Umbilical cord (tissue), 2 donors: ENCODE measurements at places on chromosomes 16 and 17.

- DNase-seq, result peak; percentile 36
These were observed 45.9 kb downstream of the SLC6A2 start for GRCh38 chr16:55701442-55702319.

- DNase-seq, result no peak
These were observed 20.9 kb downstream of the HSD11B2 start for GRCh38 chr16:67451704-67452435.

- DNase-seq, result no peak
These were observed 12.5 kb upstream of the EPOP start for GRCh38 chr17:38687286-38687685.

DNA sequence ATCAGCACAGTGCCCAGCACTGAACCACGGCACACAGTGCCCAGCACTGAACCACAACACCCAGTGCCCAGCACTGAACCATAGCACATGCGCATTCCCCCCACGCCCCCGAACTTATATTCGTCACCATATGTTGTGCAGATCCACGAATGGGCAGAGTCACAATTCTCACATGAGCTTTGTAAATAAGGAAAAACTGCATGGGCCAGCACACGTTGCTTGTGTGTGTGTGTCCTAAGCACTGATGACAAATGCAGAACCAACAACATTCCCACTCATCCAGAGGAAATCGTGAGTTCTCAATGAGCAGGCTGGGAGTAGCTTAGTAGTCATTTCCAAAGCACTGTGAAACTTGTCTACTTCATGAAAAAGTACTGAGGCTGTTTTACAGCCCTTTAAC lies 70.0 kb downstream of the ADCY9 start:
- peak; percentile 12 for DNase-seq

GRCh38 chr17:65277576-65277975 lies 140.4 kb downstream of the RGS9 start:
- DNase-seq, result peak; percentile 38

DNA sequence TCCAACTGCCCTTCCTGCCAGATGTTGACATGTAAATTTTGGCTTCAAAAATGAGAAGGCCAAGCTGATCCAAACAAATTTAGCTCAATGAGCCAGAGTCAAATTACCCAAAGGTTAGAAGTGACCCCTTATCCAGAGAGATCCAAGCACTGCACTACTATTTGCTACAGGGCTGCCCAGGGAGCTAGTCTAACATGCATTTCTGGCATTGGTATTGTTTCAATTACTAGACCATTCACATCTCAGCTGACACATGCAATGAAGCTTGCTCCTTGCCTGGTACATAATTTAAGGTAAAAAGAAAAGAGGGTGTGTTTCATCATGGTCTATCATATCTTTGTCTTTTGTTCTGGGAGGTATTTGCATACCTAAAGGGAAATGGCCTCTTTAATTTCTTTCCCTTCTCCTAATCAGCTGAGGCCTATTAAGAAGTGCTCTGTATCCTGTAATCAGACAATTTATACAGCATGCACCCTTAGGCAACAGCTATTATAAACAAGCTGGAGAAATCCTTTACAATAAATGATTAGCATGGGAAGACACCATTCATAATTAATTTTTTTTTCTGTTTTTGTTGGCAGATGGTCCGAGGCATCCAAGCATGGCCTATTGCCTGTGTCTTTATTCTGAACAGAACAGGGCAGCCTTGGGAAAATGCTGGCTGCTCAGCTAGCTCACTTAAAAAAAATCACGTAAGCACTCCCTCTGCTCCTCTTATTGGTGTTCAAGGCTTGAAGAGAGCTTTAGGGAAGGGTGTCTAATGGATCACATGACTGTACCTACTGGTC lies 161.5 kb upstream of the SALL1 start:
- DNase-seq, result no peak

DNA sequence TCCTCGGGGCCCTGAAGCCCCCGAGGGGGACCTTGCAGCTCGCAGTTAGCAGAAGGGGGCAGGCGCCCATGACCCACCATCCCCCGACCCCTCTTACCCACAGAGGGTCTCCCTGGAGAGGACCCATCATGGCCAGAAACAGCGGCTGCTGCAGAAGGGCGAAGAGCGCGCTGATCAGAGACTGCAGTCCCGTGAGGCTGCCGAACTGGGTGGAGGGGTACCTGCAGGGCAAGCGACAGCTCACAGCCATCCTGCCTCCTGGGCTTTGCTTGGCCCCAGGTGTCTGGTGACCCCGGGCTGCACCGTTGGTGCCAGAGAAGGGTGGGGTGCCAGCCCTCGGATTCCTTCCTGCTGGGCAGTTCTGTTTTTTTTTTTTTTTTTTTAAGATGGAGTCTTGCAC lies 13.9 kb upstream of the PITPNA start:
- DNase-seq, result no peak

DNA sequence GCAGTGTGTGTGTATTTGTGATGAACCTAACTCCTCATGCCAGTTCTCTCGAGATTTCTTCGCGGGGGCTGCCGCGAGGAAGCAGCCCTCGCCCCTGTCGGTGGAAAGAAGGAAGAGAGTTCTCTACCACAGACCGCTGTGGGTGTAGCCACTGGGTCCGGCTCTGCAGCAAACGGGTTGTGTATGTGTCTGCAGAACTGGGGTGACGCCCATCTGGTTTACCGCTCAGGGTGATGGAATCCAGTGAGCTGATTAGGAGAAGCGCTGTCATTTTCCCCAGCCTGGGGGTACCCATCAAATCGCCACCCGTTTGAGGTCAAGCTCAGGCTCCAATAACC lies 7.7 kb downstream of the CORO6 start:
- peak; percentile 66 for DNase-seq

- DNase-seq, result no peak
These were observed 7.1 kb downstream of the TMEM114 start for GRCh38 chr16:8583199-8583598.

GRCh38 chr17:28950752-28951427 lies 428 bp downstream of the PHF12 start:
- DNase-seq, result no peak

DNA sequence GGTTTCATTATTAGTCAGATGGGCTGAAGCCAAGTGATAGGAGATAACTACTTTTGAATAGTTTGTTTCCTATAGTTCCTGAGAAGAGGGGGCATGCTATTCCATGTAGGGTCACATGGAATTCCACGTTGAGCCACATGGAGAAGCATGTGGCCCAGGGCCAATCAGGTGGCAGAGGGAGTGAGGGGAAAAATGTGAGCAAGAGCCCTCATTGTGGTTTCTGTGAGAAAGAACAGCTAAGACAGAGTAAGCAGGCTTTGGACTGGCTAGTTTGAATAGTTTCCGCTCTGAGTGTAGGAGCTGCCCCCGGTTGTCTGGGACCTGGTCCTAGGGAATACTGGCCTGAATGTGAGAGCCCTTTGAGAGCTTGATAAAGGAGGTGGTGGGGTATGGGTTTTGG lies 69.9 kb upstream of the CNTNAP4 start:
- no peak for DNase-seq

DNA sequence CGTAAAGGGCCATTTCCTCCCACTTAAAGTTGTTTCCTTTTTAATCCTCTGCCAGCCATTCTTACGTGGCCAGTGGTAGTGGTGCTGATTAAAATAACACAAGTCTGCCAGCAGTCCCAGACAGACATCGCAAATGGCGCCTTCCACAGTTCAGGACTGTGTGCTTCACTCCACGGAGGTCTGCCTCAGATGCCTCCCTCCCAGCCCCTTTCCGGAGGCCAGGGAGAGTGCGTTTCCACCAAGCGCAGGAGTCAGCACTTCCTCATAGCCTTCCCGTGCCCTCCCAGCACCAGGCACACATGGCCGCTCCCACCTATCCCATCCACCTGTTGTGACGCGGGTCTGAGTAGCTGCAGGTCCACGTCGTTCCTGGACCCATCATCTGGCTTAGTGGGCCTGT lies 205.6 kb downstream of the RPTOR start:
- DNase-seq, result no peak

- DNase-seq, result no peak
These were observed 113.2 kb upstream of the SDK2 start for GRCh38 chr17:73757420-73757819.

GRCh38 chr16:56780646-56781045 lies 50.7 kb downstream of the NUP93 start:
- no peak for DNase-seq

DNA sequence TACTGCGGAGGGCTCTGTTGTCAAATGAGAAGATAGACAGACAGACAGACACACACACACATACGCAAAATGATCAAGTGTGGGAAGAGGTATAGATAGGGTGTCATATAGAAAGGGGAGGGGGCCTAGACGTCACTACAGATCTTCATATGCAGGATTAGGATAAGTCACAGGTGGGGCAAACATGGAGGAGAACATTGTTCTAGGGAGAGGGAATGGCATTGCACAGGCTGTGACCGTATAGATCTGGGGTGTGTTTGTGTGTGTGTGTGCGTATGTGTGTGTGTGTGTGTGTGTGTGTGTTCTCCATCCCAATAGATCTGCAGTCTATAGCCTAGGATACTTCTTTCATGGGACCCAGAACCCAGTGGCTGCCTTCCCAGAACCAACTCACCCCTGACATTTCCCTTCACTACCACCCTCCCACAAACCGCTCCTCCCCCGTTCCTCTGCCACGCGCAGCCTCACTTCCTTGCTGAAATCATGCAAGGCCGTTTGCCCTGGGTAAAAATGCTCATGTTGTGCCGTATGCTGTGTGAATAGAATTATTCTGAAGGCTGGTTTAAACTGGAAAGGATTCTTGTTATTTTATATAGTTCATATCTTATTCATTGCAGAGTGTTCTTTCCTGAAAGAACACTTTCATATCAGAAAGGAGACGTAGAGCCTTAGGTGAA lies 50.5 kb upstream of the CCL1 start:
- no peak for DNase-seq

GRCh38 chr16:24610416-24610755 lies 71.0 kb downstream of the RBBP6 start:
- DNase-seq, result peak; percentile 26

DNA sequence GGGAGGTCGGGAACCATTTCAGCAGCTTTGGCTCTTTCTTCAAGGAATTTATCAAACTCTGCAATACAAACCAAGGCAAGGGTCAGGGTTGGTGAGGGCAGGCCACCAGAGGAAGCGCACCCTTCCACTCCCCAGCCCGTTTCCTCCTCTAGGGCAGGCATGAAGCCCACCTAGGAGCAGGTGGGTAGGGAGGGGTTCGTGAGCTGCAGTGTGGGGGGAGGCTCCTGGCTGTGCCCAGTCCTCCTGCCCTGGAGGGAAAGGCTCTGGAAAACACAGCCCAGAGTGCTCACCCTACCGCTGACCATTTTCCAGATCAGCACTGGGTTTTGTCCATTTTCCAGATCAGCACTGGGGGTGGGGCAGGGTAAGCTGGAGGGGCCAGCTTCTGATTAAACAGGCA lies 10.9 kb upstream of the SREBF1 start:
- DNase-seq, result no peak

DNA sequence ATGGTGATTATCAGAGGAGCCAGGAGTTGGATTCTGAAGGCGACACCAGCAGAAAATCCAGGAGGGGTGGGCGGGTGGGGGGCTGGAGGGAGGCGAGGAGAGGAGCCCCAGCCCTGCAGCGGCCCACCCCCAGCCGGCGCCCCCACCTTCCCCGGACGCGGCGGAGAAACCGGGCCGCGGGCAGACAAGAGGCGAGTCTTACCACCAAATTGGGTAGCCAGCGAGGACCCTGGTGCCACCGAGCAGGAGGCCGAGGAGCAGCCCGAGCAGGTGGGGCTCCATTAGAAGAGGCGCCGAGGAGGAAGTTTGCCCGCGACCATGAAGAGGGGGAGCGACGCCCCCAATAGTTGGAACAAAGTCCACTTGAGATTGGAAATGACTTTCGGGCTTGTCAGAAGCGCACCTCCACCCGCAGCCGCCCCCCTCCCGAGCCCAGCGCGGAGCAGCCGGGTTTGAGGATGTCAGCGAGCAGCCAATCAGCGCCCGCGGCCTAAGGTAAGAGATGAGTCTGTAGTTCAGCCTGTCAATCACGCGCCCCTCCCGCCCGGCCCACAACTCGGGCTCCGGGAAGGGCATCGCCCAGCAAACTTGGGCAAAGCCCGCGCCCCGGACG lies at the start of gene WNT3:
TSS of gene WNT3 (minus strand) at position 377 of the 613 bp plus-strand sequence. CDS start at position 282, 95 bp downstream.
- peak; percentile 50 for DNase-seq

- DNase-seq, result no peak
These were observed 3.8 kb upstream of the TMC7 start for GRCh38 chr16:18979936-18980335.

- no peak for DNase-seq
These were observed 51.8 kb upstream of the JPH3 start for GRCh38 chr16:87550495-87550961.

- no peak for DNase-seq
These were observed 128.4 kb downstream of the SHISA9 start for GRCh38 chr16:13029786-13030185.

DNA sequence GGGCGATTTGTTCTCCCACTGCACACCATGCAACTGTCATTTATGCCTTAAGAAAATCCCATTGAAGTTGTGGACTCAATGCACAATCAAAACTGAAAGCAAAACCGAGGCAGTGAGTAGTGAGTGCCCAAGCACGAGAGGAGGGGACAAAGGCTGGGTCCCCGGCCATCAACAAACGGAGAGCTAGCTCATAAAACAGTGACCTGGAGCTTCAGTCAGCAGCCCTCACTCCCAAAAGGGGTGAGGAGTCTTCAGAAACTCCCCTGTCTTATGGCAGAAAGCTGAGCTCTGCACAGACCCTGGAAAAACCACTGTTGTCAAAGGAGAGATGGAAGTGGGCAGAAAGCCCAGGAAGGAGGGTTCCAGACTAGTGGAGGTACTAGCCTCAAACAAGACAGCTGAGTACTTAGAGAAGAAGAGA lies 96.9 kb downstream of the ADCY9 start:
- DNase-seq, result peak; percentile 47

DNA sequence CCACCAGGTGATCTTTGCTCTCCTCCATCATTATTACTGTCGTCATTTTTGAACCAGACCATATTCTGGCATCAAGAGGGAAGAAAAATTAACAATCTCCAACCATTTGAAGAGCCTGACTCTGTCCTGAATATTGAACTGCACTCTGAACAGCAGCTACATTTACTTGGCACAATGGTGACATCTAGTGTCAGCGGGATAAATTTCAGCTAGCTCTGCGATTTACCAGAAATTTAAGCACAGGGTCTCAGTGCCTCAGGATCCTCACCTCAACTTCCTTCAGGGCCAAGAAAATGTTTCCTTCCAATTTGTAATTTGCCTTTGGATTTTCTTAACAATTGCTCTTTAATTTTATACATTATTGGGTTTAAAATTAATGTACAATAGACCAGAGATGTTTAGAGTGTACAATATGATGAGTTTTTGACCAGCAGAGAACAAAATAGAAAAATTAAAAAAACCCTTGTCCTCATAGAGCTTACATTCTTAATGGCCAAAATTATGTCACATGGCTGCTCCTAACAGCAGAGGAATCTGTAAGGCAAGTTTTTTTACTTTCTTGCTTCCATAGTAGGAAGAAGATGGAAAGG lies 10.7 kb upstream of the ZNF19 start:
- DNase-seq, result peak; percentile 62
